ENCODE measurements at places on chromosomes 2 and 18.

GRCh38 chr2:23249348-23249747 is 135.6 kb upstream of the KLHL29 start:
- no peak for DNase-seq

- no peak for DNase-seq
Observed at GRCh38 chr2:232887171-232887850, 17.2 kb downstream of the SNORC start.

DNA sequence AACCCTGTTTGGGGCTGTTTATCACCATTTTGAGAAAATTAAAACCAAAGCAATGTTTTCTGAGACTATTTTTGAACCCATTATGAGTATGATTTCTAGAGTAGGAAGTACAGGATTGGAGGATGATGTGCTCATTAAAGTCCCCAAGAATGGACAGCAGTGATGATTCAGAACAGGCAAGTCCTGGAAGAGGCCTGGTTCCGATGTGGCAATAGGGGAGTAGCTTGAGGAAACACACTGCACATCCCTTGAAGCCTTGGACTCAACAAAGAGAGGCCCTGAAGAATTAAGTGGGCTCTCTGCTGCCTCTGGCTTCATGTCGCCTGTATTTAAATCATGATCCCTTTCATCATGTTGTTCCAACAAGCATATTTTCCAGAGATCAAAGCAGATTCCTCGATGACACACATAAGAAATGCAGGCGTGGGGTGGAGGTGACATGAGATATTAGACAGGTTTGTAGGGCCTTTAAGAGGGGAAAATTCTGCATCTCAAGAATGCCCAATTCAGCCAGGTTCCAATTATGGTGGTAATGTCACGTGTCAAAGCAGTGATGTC is 242.2 kb downstream of the FHOD3 start:
- no peak for DNase-seq

DNA sequence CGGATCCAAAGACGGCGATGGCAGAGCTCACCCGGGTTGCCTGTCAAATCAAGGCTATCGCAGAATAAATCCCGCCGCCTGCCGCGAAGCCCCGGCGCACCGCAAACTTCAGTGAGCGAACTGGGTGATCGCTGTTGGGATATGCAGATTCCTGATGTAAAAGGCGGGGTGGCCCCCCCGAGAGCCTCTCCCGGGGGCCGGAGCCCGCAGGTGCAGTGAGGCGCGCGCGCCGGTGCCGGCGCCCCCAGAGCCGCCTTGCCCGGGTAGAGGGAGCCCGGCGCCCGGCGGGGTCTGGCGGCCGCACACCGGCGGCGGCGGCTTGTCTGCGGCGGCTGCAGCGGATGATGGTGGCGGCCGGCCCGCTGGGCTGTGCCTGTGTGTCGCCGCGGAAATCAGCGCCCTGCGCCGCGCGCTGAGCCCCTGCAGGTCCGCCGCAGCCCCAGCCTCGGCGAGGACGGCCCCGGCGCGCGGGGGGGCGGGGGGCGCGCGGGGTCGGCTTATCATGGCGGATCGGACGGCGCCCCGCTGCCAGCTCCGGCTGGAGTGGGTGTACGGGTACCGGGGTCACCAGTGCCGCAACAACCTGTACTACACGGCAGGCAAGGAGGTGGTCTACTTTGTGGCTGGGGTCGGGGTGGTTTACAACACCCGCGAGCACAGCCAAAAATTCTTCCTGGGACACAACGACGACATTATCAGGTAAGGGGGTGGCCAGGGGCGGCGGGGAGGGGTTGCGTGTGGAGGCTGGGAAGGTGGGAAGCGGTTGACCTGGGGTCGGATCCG is 1.3 kb downstream of the EML6 start:
- no peak for DNase-seq

DNA sequence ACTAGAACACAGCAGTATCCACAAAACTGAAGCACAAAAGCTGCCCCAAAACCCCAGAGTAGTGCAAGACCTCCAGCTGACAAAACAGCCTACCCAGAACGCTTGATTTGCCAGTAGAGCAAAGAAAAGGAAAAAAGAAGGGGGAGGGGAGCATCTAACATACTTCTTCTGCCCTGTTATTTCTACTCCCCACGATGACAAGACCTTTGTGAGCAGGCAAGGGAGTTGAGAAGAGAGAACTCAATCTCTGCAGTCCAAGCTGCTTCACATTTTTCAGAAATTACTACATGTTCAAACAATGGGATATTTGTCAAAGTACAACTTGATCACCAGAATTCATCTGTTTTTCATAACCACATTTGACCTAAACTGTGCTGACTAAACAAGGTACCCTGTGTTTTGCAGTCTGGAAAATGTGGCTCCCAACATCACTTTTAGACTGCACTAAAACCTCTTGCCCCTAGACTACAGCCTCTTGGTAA is 286.7 kb downstream of the EXOC6B start:
- no peak for DNase-seq

DNA sequence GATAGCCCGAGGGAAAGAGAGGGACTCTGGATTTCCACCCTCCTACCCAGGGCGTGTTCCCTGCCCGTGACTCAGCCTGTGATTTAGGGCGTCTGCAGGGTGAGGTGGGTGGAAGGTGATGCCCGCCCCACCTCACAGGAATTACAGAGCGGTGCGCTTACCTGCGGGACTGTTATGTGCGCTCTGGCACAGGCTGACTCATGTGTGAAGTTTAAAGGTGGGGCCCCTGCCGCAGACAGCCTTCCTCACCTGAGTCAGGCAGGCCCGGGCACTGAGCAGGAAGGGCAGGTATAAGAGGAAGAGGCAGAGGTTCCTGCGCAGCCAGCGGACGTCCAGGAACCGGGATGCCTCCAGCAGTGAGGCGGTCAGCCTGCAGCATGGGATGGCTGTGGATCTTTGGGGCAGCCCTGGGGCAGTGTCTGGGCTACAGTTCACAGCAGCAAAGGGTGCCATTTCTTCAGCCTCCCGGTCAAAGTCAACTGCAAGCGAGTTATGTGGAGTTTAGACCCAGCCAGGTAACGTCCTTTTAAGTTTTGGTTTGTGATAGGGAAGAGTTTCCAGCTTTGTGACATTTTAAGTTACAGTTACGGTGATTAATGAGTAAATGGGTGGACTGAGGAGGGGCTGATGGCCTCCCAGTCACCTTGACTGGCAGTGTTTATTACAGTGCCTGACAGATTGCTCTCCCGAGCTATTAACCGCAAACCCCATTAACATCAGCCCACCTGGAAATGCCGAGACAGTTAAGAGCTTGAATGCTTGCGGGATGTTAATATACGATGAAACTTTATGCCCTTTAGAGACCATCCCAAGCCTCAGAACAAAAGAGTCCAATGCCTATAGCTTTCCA is 141.6 kb upstream of the TTC39C start:
- DNase-seq: no peak

DNA sequence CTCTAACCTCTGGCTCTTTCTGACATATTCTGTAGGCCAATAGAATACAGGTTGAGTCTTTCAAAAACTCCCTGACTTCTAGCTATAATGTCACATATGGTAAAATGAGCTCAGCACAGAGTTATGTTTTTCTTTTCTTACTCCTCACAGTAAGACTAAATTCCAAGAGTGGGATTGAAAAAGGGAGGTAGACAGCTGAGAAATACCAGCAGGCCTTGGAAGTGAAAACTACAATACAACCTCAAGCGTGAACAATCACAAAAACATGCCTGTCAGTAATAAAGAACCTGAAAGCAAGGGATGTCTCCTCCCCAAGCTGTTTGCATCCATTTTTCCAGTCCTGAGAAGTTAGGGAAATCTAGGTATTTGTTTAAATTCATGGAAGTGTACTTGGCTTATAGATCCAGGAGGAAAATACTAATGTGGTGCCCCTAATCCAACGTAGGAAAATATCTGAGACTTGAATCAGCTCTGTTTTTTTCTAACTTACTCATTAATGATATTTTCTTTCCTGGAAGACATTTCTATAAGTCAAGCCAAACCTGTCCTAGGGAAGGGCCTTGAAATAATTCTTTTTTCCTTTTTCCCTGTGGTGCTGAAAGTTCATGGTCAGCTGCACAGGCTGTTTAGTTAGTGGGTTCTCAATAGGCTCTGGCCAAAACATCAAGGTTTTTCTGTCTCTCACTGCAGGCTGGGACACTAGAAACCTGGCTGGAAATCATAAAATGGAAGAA is 167.9 kb upstream of the SPATS2L start:
- DNase-seq: no peak

DNA sequence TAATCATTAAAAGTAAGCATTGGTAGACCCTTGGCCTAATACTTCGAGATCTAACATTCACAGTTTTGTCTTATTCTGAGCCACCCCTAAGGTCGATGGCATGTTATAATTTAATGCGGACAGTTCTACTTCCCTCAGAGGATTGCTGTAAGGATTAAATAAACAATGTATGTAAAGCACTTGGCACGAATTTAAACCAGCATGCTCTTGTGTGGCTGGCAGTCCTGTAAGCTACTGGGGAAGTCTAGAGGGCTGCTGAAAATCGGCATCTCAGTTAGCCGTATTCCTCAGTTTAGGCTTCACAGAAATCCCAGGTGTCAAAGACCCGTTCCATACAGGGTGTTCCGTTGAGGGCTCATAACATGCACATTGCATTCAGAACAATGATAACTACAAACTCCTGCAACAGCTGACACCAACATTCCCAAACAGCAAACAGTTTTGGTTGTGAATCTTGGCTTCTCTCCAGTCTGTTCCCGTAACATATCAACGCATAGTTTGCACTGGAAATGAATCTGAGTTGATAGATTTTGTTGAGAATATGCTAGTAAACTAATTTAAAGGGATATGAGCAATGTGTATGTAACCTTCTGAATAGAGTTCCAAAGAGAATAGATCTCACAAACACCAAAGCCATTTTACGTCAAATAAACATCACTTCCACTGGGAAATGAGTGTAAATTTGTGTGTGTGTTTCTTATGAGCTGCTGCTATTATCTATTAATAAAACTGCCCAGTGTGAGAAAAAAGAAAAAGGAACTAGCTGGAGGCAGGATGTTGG is 52.2 kb upstream of the ACKR3 start:
- no peak for DNase-seq

- no peak for DNase-seq
Observed at GRCh38 chr2:160124571-160124970, 62.2 kb upstream of the PLA2R1 start.

DNA sequence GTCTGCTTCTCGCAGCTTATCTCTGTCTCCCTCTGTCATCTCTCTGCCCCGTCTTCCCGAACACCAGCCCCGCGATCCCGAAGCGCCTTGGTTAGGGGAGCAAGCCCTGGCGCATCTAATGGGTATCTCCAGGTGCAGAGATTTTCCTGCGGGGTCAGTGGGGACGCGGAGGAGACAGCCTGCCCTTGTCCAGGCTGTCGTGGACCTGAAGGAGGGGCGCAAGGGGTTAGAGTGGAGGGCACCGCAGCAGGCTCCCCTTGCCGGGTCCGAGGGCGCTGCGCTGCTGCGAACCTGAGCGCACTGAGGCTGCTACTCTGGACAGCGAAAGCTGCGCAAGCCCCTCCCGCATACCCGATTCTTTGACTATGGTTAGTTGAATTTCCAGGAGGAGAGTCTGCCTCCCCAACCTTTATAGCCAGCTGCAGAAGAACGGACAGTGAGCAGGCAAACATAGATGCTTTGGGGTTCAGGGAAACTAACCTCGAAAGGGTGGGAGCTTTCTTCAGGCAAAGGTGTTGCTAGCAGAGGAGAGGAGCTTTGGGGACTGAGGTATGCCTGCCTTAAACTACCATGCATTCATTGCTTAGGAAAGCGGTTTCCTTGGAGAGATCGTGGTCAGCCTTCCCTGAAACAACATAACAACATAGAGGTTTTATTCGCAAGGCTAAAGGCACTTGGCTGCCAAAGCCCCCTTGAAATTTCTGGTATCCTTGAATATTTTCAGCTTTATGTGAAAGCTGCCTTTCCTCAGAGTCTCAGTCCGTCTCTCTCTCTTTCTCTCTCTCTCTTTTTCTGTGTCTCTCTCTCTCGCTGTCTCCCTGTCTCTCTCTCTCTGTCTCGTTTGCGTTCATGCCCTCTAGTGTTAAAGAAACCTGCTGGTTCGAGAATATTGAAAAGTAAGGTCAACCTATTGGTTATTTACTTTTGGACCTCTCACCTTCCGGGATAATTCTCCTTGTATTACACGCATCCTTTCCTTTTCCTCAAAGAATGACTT is 1.6 kb downstream of the GALNT13 start:
- DNase-seq: no peak

- DNase-seq: peak; percentile 33
Observed at GRCh38 chr2:84970868-84971509, at the start of gene KCMF1. TSS of gene KCMF1 (plus strand) at chr2:84971161. CDS start at chr2:84971452, 291 bp downstream.

GRCh38 chr2:176283291-176284068 is 14.2 kb downstream of the MTX2 start:
- DNase-seq: no peak

DNA sequence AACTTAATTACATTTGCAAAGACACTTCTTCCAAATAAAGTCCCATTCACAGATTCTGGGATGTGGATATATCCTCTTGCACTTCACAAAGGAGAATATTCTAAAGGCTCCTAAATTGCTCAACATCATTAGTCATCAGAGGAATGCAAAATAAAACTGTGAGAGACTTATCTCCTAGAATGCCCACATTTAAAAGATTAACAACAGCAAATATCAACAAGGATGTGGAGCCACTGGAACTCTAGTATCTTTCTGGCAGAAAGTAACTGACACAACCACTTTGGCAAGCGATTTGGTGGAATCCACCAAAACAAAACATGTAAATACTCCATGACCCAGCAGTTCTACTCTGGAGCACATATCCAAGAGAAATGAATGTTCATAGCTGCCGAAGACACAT is 4.6 kb downstream of the NEU2 start:
- DNase-seq: no peak

GRCh38 chr2:24544456-24545115 is 53.5 kb downstream of the NCOA1 start:
- no peak for DNase-seq

DNA sequence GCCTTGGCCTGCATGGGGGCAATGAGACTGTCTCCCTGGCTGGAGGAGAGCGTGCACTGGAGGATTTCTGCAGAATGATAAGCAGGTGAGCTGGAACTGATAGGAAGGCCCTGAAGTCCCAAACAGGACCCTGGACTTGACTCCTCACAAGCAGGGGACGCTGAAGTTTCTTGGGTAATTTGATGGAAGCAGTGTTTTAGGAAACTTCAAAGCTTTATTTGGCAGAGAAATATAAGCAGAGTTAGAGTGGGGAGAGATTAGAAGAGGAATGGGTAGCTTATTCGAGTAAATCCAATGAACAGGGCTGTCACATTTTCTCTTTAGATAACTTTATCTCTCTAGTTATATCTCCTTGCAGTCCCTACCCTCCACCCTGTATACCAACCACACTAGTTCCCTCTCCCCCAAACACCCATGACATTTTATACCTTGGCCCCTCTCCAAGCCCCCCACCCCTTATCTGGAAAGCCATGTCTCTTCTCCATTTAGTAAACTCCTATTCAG is 73.6 kb upstream of the IGFBP5 start:
- no peak for DNase-seq

- DNase-seq: no peak
Observed at GRCh38 chr18:50006470-50007046, 188.4 kb downstream of the MYO5B start.

GRCh38 chr2:32453242-32454062 is 96.6 kb downstream of the BIRC6 start:
- DNase-seq: no peak

GRCh38 chr2:122075381-122075780 is 319.9 kb downstream of the TSN start:
- no peak for DNase-seq

- DNase-seq: no peak
Observed at GRCh38 chr2:780002-780401, 102.8 kb upstream of the TMEM18 start.

All from activated CD4-positive, CD25-positive, alpha-beta regulatory T cell treated with anti-CD3 and anti-CD28 coated beads, Interleukin-2, amount 50 U/mL, for 16 hours (primary cell).